ENCODE measurements at places on chromosomes 1 and 21. TPM values are rescaled to one million over a fixed set of nuclear protein-coding genes. Genes with fewer than 3 reads are reported as not detected.

LDLRAD2 gene
- not detected for total RNA-seq

ZBTB8A gene
- 10.4 TPM for total RNA-seq

LIPI gene
- not detected for total RNA-seq

HSD3B2 gene
- total RNA-seq = not detected

FAM78B gene
- total RNA-seq = 0.21 TPM

REG4 gene
- total RNA-seq = not detected

NEK2 gene
- 4.8 TPM for total RNA-seq

CHRNB2 gene
- not detected for total RNA-seq

GJB4 gene
- 48.9 TPM for total RNA-seq

XKR8 gene
- 2.2 TPM for total RNA-seq

OR2L5 gene
- not detected for total RNA-seq

SLC45A1 gene
- 0.24 TPM for total RNA-seq

LRRN2 gene
- not detected for total RNA-seq

QSOX1 gene
- 157 TPM for total RNA-seq

FMOD gene
- not detected for total RNA-seq

NBPF3 gene
- 9.6 TPM for total RNA-seq

LYPD8 gene
- not detected for total RNA-seq

ARTN gene
- total RNA-seq = 37.7 TPM

SPRR2G gene
- not detected for total RNA-seq

DTL gene
- total RNA-seq = 3.0 TPM

KCNT2 gene
- total RNA-seq = 0.21 TPM

CFHR3 gene
- not detected for total RNA-seq

AQP10 gene
- total RNA-seq = under 0.01 TPM

KAZN gene
- 4.9 TPM for total RNA-seq

TSTD1 gene
- 104 TPM for total RNA-seq

PSMA5 gene
- total RNA-seq = 49.4 TPM

FGR gene
- 0.64 TPM for total RNA-seq

PSRC1 gene
- 1.1 TPM for total RNA-seq

SH2D1B gene
- total RNA-seq = 0.21 TPM

SEMA6C gene
- total RNA-seq = 0.21 TPM

BCAS2 gene
- total RNA-seq = 48.7 TPM

AMIGO1 gene
- total RNA-seq = 0.48 TPM

LRIG2 gene
- 10.0 TPM for total RNA-seq

RIMS3 gene
- total RNA-seq = 1.7 TPM

SELENBP1 gene
- total RNA-seq = 8.5 TPM

UTS2 gene
- total RNA-seq = not detected

MTMR11 gene
- total RNA-seq = 2.3 TPM

CACNA1E gene
- total RNA-seq = not detected

LGALS8 gene
- total RNA-seq = 66.3 TPM

NOTCH2 gene
- 114 TPM for total RNA-seq

ACAP3 gene
- total RNA-seq = 35.0 TPM

TMEM125 gene
- 9.0 TPM for total RNA-seq

All from tracheal epithelial cell (primary cell).